ENCODE measurements at places on chromosomes 2 and 18. TPM values are rescaled to one million over a fixed set of nuclear protein-coding genes. Genes with fewer than 3 reads are reported as not detected.

GRCh38 chr2:241816431-241817121 is 7.6 kb downstream of the NEU4 start:
- no peak for DNase-seq

GRCh38 chr18:23453680-23454058 is 582 bp downstream of the RIOK3 start:
- DNase-seq = no peak

- no peak for DNase-seq
Measured at GRCh38 chr2:149023091-149023490, 15.4 kb upstream of the LYPD6B start.

- no peak for DNase-seq
Measured at GRCh38 chr2:20291106-20291564, 59.5 kb downstream of the PUM2 start.

DNA sequence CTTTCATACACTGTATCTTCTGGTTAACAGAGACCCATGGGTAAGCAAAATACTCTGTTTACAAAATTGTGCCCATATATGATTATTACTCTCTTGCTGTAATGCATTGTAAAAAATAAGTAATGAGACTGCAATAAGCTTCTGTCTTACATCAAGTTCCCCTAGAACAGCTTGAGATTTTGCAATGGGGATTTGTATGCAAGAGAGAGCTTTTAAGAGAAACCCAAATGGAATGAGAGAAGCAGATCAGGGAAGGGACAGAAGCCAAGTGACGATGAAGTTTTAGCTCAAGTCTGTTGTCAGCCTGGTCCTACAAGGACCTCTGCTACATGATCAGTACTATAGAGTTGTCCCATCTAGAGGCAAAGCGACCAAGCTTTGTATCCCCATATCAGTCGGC is 218.1 kb upstream of the VWC2L start:
- no peak for DNase-seq

- DNase-seq = no peak
Measured at GRCh38 chr2:211451642-211452041, 895.2 kb downstream of the CPS1 start.

- no peak for DNase-seq
Measured at GRCh38 chr18:54801374-54801773, 26.9 kb upstream of the RAB27B start.

DNA sequence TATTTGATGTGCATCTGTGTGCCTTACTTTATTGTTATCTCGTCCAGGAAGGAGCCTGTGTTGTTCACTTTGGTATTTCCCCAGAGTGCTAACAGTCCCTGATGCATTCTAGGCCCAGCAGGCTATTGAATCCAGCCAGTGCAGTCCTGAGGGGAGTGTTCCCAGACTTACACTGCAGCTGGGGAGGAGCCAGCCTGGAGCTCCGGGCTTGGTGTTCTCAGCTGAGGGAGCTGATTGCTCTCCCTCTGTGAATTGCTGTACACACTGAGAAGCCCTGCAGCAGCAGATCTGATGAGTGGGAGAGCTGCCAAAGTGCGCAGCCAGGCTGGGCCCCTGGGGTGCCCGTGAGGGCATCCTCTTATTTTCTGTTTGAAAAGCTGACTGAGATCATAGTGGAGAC is 159.2 kb downstream of the GALNT3 start:
- no peak for DNase-seq

- DNase-seq = no peak
Measured at GRCh38 chr2:8524823-8525222, 157.0 kb upstream of the ID2 start.

GRCh38 chr2:150095361-150096095 is 391.9 kb downstream of the RND3 start:
- no peak for DNase-seq

GRCh38 chr2:111927723-111928122 is 29.3 kb downstream of the MERTK start:
- no peak for DNase-seq

GRCh38 chr2:239122421-239123110 is 274.7 kb downstream of the TWIST2 start:
- DNase-seq = no peak

DNA sequence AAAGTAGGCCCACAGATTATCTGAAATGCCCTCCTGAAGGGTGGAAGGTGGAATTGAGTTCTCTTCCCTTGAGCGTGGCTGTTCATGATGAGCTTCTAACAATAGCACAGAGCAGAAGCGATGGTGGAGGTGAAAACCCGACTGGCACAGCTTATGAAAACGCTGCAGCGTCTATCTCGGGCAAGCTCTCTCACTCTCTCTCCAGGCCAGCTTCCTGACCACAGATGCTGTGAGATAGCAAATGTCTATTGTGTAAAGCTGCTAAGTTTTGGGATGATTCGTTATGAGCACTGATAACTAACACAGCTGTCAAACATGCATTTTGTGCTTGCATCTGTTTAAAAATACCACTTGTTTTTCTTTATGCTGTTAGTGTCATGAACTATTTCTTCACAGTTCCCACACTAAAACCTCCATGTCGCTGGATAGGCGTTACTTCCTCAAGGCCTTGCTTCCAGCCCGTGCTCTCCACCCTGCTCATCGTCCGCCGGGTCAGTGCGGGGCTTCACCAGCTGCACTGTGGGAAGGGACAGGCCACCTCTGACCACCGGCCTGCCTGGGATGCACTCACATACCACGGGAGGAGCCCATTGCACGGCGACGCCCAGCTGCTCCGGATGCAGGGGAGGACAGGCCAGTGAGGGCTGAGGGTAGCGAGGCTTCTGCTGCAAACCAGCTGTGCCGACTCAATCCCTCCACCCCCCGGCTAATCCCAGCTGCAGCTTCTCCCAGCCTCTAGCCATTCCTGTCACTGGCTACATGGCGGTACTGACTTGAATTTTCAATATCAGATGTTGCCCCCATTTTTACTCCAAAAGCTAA is 60.0 kb upstream of the OTOS start:
- no peak for DNase-seq

GRCh38 chr2:189285962-189286645 is 106.5 kb upstream of the COL5A2 start:
- DNase-seq = no peak

DNA sequence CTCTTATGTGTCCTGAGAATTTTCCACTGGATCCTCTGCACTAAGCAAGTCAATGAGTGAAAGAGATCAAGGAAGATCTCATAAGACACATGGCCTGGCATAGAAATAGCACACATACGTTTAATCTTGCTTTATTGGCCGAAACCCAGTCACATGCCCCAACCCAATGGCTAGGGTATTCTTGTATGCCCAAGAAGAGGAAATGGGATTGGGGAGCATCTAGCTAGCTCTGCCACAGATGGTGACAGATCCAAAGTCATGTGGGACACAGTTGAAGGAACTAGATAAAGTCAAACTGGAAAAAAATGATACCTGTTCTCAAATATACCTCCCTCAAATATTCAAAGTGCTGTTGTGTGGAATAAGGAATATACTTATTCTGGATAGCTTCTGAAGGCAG is 74.7 kb downstream of the CD28 start:
- DNase-seq = no peak

- DNase-seq = no peak
Measured at GRCh38 chr2:215567504-215567903, 131.6 kb upstream of the FN1 start.

- DNase-seq = no peak
Measured at GRCh38 chr2:118654945-118655344, 192.5 kb downstream of the EN1 start.

GRCh38 chr18:54268751-54269150 is 566 bp upstream of the POLI start:
- DNase-seq = no peak

GRCh38 chr18:35076135-35076924 is 35.1 kb downstream of the MAPRE2 start:
- no peak for DNase-seq

GRCh38 chr2:73281244-73281643 is 3.0 kb downstream of the FBXO41 start:
- DNase-seq = no peak

GRCh38 chr2:231384970-231385369 is 10.5 kb upstream of the B3GNT7 start:
- DNase-seq = no peak

TEX44 gene
- total RNA-seq = not detected

TRPM8 gene
- total RNA-seq = not detected

EFHD1 gene
- total RNA-seq = 26.3 TPM

MAL gene
- 8.7 TPM for total RNA-seq

CD8B2 gene
- total RNA-seq = not detected

SERPINB3 gene
- not detected for total RNA-seq

CYRIA gene
- 5.1 TPM for total RNA-seq

LYPD6B gene
- not detected for total RNA-seq

TCF7L1 gene
- 9.3 TPM for total RNA-seq

IL18R1 gene
- 1.0 TPM for total RNA-seq

DIPK1C gene
- total RNA-seq = 4.6 TPM

IL36RN gene
- not detected for total RNA-seq

RANBP2 gene
- total RNA-seq = 48.7 TPM

CHRND gene
- total RNA-seq = not detected

Measured in Right ventricle myocardium inferior (tissue), 1 donor.